GM12892 (cell line): ENCODE measurements at places on chromosomes 5 and 9.

GRCh38 chr5:42507451-42508097, 84.3 kb downstream of the GHR start:
- no peak for DNase-seq

GRCh38 chr5:35158204-35158603, 72.1 kb downstream of the PRLR start:
- no peak for DNase-seq

- no peak for DNase-seq
Measured at GRCh38 chr9:14433351-14434157, 119.6 kb upstream of the NFIB start.

DNA sequence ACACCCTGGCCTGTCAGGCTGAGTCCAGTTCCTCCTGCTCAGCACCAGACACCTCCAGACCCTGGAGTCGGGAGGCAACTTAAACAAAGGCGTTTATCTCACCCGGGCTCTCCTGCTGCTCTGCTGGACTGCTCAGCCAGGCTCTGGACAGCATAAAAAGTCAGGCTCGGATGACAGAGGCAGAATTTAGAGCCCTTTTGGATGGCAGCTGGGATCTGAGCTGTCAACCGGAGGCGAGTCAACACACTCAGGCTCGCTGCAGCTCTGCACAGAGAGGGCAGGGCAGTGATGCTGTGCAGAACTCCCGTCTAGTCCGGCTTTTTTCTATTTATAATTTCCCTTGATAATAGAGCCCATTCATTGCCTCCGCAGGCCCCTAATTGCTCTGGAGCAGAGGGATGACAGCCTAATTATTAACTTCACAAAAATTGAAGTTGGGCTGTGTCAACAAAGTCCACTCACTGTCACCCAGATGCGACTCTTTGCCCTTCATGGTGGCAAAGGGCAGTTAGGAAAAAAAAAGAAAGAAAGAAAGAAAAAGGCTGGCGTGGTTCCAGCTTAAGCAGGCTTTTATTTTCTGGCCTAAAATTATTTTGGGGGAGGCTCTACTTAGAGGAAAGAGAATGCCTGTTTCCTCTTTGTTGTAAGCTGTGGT, 37.6 kb downstream of the STC2 start:
- DNase-seq = no peak

DNA sequence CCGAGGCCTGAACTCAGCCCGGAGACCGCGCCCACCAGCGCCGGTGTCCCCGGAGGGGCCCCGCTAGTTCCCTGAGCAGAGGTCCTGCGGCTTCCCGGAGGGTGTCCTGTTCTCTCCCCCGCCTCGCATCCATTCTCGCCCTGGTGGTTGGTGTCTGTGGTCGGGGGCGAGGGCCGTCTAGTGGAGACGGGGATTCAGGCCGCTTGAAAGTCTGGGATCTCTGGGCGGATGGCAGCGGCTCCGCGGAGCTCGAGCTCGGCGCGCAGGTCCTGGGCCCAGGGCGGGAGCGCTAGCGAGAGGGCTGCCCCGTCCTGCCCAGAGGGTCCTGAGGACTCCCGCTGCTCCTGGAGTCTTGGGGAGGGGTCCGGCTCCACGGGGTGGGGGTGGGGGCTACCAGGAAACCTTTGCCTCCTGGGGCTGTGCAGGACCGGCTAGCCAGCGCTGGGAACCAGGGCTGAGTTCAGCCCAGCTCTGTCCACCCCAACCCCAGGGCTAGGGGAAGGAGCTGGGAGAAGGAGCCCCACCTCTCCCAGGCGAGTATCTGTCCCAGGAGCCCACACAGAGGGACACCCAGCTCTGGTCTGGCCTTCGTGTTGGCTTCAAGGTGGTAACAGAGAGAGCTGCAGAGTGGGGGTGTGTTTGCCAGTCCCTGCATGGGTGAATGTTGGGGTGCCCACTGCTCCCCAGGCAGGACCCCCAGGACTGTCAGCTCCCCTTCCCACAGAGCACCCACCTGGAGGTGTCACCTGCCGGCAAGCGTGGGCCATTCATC, 4.0 kb downstream of the TOR4A start:
- no peak for DNase-seq

GRCh38 chr5:109354761-109355160, 55.0 kb downstream of the PJA2 start:
- no peak for DNase-seq

- DNase-seq = no peak
Measured at GRCh38 chr5:118195211-118195610, 793.1 kb downstream of the DTWD2 start.

GRCh38 chr9:37340961-37341360, 81.5 kb upstream of the GRHPR start:
- no peak for DNase-seq

GRCh38 chr5:134813407-134813806, 32.4 kb upstream of the C5orf24 start:
- DNase-seq = no peak

GRCh38 chr5:140322751-140323731, 20.1 kb upstream of the PFDN1 start:
- no peak for DNase-seq

- no peak for DNase-seq
Measured at GRCh38 chr5:160030631-160031377, 21.9 kb downstream of the TTC1 start.

- DNase-seq = no peak
Measured at GRCh38 chr5:133202066-133202665, 150.4 kb downstream of the HSPA4 start.

- DNase-seq = no peak
Measured at GRCh38 chr5:31133488-31133887, 60.0 kb upstream of the CDH6 start.

GRCh38 chr5:39414426-39414825, 10.4 kb downstream of the DAB2 start:
- no peak for DNase-seq

DNA sequence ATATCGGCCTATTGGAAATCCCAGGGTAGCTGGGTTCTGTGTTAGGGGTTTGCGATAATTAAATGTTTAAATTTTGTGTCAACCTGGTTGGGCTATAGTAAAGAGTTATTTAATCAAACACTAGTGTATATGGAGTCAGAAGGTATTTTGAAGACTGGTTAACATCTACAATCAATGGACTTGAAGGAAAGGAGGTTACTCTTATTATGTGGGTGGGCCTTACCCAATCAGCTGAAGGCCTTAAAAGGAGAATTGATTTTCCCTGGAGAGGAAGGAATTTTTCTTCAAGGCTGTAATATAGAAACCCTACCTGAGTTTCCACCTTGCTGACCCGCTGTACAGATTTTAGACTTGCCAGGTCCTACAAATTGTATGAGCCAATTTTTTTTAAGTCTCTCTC, 411.4 kb downstream of the IRX1 start:
- no peak for DNase-seq
